ENCODE measurements at places on chromosomes 1 and 21.

DNA sequence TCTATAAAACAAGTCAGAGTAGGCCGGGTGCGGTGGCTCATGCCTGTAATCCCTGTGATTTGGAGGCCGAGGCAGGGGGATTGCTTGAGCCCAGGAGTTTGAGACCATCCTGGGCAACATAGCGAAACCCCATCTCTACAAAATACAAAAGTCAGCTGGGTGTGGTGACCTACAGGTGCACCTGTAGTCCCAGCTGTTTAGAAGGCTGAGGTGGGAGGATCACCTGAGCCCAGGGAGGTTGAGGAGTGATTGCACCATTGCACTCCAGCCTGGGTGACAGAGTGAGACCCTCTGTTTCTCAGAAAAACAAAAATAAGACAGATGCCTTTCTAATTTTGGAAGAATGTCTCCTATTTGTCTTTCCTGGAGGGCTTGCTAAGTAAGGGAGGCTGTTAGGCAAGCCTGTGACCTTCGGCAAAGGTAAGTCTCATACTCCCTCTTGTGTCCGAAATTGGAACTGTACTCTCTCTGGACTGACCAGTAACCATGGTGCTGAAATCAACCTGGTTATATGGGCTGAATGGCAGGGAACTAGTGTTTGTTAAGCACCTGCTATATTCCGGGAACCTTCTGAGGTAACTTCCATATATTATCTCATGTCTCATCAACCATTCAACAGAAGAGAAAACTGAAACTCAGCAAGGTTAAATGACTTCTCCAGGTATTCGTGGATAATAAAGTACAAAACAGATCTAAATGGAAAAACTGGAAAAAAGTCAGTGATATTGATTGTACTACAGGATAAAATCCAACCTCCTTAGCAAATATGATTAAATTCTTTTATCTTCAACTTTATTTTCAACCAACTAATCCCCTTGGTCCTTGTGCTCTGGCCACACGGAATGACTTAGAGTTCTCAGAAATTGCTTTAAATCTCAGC lies 11.8 kb upstream of the RAB3B start:
- no peak for DNase-seq

- DNase-seq: no peak
Observed at GRCh38 chr1:74964508-74965102, 169.6 kb upstream of the LHX8 start.

DNA sequence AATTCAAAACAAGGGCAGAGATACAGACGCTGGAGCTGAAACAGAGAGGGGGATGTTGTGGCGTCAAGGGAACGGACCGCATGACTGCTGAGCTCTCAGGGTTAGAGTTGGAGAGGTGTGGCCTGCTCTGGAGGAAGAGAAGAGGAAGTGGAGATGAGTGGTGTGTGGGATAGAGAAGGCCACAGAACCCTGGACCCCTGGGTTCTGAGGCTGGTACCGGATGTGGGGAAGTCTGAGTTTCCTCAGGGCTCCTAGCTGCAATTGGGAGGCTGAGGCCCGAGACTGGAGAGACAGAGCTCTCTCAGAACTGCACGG lies 1.8 kb downstream of the BCAN start:
- no peak for DNase-seq

DNA sequence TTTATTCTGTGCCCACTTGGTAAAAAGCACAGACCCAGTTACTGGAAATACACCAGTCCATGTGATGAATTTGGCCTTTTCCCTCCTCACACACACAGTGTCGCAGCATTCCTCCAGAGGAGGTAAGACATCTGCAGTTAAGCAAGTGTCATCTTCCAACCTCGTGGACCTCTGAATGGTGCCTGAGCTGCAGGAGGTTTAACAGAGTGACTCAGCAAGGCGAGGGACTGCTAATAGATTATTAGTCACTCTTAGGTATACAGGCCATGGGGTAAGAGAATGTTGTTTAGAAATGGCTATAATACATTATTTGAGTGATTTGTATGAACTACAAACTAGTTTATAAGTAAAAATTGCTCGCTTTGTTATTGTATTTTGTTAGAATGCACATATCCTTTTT lies 8.6 kb upstream of the LRRC8B start:
- DNase-seq: no peak

GRCh38 chr1:177289532-177289931 lies 118.8 kb downstream of the BRINP2 start:
- DNase-seq: no peak

GRCh38 chr1:18632783-18633421 lies 2.3 kb downstream of the PAX7 start:
- no peak for DNase-seq

- no peak for DNase-seq
Observed at GRCh38 chr1:79959635-79960034, 953.1 kb upstream of the ADGRL4 start.

DNA sequence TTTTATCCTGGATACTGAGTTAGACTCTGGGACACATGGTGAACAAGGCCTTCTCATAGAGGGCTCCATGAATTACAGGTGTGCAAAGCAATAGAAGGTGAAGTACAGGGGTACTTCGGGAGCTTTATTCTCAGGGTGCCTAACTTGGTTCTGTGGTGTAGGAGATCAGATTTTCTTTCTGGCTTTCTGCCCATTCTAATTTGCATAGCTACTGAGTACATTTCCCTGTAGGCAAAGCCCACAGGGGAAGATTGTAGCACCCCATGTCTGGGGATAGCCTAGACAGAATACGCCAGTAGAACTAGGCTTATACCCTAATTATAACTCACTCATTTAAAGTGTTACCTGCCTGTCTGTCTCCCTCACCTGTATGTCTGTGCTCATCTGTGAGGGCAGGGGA lies 49.7 kb downstream of the PGM1 start:
- DNase-seq: no peak

DNA sequence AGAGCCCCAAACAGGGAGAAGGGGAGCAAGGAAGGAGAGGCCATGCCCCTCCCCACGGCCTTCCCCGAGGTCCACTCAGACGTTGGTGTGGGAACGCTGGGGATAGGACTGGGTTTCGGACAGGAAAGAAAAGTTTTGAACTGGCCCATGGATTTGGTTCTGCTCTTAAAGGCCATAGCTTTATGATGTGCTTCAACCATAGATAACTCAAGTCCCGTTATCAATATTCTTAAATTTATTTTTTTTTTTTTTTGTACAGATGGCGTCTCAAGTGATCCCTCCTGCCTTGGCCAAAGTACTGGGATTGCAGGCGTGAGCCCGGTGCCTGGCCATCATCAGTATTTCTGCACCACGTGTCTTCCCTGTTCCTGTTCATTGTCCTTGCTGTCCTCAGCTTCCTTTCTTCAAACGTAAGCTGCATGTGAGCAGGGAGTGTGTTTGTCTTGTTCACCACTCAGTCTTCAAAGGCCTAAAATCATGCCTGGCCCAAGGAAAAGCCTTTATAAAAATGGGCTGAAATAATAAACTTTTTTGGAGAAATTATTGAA lies 820 bp upstream of the KRTAP10-1 start:
- DNase-seq: no peak

DNA sequence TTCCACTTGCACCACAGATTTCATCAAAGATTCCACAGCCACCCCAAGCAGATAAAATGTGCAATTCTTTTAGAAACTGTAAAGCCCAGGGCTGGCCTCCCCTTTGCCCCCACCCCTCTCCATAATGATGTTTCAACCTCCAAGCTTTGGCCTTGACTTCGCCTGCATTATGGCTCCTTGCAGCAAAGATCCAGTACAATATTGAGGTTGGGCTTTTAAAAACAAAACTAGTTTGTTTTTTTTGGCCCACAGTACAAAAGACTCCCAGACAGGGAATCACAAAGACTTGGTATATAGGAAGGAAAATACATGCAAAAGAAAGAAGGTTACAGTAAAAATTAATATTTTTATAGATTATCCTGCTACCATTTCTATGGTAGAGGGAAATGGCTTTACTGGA lies 356.5 kb upstream of the PTBP2 start:
- no peak for DNase-seq

GRCh38 chr1:22500471-22500870 lies 48.8 kb downstream of the ZBTB40 start:
- no peak for DNase-seq

GRCh38 chr1:43034195-43034658 lies 75.6 kb upstream of the SLC2A1 start:
- DNase-seq: no peak

DNA sequence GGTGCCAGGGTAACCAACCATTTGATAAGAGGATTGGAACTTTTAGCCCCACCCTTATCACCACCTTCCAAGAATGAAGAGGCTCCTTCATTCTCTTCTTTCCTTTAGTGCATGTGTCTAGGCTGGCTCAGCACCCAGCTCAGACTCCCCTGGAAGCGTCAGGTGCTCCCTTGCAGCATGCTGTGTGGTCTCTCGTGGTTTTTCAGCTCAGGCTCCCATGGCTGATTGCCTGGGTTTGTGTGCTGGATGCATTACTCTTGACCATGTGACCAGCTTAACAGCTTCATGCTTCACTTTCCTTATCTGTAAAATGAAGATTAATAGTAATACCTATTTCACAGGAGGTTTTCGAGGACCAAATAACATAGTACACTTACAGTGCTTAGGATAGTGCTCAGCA lies 198.4 kb downstream of the HHAT start:
- no peak for DNase-seq

DNA sequence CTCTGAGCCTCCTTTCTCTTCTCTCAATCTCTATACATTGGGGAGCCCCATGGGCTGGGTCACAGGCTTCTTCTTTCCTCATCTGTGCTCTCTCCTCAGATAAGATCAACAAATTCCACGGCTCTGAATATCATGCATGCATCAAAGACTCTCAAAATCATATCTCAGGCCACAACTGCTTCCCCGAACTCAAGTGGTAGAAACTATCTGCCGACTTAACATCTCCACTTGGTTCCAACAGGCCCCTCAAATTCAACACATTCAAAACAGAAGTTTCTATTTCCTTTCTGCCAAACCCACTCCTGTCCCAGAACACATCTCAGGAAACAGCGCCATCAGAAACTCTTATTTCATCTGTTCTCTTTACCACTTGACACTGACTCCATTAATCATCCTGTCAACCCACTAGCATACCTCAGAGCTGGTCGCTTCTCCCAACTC lies 16.7 kb downstream of the DDX59 start:
- DNase-seq: no peak

- no peak for DNase-seq
Observed at GRCh38 chr1:43537423-43538142, 6.9 kb downstream of the PTPRF start.

DNA sequence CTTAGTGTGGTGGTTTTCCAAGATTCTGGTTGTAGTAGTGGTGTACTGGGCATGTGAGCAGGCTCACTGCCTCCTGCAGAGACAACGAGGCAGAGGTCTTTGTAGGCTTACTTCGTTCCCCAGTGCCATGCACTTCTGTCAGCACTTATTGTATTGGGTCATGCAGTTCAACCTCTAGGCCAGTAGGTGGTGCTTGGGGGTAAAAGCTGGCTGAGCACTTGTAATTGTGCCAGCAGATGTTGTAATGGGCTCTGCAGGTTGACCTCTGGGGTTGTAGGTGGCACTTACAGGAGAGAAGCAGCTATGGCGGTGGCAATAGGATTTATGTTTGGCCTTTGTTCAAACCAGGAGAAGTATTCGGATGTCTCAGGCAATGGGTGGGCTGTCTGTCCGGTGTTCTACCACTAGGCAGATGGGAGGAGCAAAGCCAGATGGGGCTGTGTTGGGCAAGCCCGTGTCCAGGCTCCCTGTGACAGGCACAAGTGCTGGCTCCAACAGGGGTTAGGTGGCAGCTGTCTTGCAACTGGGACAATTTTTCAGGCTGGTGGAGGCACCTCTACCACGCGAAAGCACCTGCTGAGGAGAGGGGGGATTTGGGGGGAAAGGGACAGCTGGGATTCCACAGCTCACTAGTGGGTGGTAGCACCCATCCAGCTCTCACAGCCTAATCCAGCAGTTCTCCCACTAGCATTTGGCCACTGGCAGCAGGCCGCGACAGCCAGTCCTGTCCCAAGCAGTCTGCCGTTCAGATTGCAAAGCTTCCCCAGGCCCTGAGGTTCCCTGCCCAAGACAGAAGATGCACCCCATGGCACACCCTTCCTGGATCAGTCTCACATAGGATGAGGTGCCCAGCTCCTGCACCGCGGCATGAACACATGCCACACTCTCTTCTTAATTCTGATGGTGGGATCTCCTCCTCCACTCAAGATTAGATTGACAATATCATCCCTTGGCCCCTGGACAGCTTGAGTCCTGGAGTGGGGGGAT lies 274.5 kb downstream of the CTH start:
- DNase-seq: no peak

- DNase-seq: no peak
Observed at GRCh38 chr1:162166917-162167615, 97.6 kb downstream of the NOS1AP start.

DNA sequence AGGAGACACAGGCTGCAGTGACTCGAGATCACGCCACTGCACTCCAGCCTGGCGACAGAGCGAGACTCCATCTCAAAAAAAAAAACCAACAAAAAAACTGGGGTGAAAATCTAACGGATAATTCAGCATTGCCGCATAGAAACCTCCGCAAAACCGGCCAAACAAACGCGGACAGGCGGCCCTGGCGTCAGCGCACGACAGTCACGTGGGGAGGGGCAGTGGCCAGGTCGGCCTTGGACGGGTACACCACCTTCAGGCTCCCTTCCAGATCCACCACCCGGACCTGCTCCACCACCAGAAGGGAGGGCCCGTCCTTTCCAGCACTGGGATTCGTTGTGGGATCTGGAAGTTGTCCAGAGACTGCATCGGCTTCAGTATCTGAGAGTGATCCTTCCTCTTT lies 8.4 kb downstream of the SMIM1 start:
- DNase-seq: no peak

DNA sequence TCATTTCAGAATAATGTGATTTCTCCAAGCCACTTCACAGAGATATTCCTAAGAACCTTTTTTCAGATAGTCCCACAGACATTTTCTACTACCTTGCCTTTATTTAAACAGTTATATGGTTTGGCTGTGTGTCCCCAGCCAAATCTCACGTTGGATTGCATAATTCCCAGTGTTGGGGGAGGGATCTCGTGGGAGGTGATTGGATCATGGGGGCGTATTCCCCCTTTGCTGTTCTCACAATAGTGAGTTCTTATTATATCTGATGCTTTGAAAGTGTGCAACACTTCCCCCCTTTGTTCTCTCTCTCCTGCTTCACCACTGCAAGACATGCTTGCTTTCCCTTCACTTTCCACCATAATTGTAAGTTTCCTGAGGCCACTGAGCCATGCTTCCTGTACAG lies 93.6 kb upstream of the ZNF678 start:
- DNase-seq: no peak

DNA sequence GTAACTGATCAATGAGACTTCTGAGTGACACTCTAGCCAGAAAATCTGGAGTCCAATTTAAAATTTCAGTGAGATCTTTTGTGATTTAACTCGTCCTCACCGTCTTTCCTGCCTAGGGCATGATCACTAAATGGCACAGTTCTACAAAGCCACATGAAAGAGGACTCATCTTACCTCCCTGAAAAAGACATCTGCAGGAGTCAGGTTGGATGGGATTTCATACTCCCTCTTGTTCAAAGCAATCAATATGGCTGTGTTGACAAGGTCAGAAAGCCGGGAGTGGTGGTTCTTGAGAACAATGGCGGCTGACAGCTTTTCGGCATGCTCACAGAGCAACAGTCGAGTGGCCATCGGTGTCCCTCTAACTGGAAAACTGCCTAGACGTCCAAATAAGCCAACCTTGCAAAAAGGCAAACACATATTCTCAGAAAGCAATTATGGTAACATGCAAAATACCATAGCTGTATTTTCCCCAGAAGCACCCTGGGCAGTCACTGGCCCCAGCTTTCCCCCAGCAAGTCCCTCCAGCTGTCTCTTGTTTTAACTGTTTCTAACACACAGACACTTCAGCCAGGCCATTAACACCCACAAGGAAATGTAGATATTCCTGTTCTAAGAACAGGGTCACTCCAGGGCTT lies 36.6 kb upstream of the ACTA1 start:
- DNase-seq: no peak

Data from esophagus squamous epithelium (tissue), 5 donors.